ENCODE measurements at places on chromosomes 3 and 15. TPM values are rescaled to one million over a fixed set of nuclear protein-coding genes. Genes with fewer than 3 reads are reported as not detected.
A peak's percentile ranks its signal among the peaks of the same experiment; 100 is the strongest.

GRCh38 chr3:180829409-180830405, 82.8 kb upstream of the FXR1 start:
- H3K4me1 ChIP-seq: no peaks in the 10 kb centered on the region
- no peaks in the 10 kb centered on the region for H3K36me3 ChIP-seq
- H3K4me3 ChIP-seq: no peak overlapping the region
- H3K27me3 ChIP-seq: peaks cover 14% of the 10 kb centered on the region
- DNase-seq: no peak

- H3K4me3 ChIP-seq: no peak overlapping the region
- H3K27ac ChIP-seq: no peak overlapping the region
- H3K4me1 ChIP-seq: peaks cover 49% of the 10 kb centered on the region
- H3K27me3 ChIP-seq: no peaks in the 10 kb centered on the region
- DNase-seq: no peak
Measured at GRCh38 chr3:188041193-188041592, 112.8 kb upstream of the LPP start.

DNA sequence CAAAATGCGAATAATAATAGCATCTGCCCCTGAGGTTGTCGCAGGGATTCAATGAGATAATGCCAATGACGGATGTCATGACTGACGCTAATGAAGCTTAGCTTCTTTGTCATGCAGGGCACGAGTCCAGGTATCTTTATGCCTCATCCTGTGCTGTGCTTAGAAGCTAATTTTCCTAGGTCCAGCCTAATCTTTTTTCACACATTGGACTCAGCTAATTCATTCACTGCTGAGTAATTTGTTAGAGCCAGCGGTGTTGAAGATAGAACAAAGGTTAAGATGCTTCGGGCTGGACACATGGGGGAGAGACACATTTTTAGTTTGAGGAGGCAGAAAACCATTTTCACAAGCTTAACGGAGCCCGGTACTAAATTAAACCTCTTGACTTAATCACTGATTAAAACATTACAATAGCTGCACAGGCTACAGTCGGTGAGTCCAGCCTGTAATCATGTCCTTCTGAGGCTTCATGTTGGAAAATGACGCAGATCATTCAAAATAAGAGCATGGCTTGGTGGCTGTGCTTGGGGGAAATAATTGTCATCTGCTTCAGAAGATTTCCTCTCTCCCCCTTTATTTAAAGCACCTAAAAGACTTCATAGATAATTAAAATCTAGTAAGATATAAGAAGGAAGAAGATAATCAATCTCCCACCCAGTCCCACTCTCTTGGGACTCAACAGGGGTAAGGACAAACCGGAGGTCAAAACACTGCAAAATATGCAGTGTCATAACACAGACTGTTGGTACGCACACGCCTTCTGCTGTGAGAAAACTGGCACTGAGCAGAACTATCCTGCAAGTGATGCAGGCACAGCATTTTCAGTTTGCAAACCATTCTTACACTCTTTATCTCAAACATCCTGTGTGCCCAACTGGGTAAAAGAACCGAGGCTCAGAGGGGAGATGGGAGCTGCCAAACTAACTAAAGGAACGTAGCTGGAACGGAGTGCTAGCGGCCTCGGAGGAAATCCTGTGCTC, 3.3 kb upstream of the CCDC174 start:
- no peak overlapping the region for H3K27ac ChIP-seq
- H3K36me3 ChIP-seq: no peaks in the 10 kb centered on the region

- DNase-seq: no peak
- H3K27me3 ChIP-seq: no peaks in the 10 kb centered on the region
- H3K4me1 ChIP-seq: peaks cover 17% of the 10 kb centered on the region
Measured at GRCh38 chr15:74530771-74531143, 10.3 kb upstream of the ARID3B start.

DNA sequence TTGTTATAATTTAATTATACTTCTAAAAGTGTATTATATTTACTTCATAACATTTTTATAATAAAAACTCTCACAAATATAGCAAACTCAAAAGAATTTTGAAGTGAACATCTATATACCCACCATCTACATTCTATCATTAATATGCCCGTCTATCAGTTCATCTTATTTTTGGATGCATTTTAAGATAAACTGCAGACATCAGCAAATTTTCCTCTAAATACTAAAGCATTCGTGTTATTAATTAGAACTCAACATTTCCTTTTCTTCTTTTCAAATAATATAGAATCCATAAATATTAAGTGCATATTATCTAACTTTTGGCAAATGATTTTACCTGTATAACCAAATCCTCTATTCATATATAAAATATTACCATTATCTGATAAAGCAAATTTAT, 242.9 kb upstream of the BCHE start:
- no peaks in the 10 kb centered on the region for H3K36me3 ChIP-seq
- DNase-seq: no peak
- no peaks in the 10 kb centered on the region for H3K27me3 ChIP-seq

DNA sequence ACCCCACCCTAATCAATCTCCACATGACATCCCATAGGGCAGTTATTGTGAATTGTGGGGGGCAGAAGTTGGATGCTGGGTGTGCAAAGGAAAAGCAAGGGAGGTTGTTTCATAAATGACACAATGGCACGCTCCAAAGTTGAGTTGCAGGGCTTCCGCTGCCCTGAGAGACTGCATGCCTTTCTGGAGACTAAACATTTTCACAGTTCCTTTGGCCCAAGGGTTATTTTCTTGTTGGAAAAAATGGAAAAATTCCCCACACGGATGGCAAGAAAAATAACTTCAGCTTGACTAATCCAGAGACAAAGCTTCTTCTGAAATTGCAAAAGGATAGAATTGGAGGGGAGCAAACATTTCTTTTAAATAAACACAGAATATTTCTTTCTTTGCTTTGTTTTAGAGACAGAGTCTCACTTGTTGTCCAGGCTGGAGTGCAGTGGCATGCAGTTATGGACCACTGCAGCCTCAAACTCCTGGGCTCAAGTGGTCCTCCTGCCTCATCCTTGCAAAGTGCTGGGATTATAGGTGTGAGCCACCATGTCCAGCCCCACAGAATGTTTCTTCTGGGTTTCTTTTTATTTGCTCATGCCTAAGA, 19.1 kb upstream of the TPM1 start:
- no peaks in the 10 kb centered on the region for H3K27me3 ChIP-seq
- H3K4me1 ChIP-seq: peaks cover 51% of the 10 kb centered on the region
- no peak overlapping the region for H3K27ac ChIP-seq

DNA sequence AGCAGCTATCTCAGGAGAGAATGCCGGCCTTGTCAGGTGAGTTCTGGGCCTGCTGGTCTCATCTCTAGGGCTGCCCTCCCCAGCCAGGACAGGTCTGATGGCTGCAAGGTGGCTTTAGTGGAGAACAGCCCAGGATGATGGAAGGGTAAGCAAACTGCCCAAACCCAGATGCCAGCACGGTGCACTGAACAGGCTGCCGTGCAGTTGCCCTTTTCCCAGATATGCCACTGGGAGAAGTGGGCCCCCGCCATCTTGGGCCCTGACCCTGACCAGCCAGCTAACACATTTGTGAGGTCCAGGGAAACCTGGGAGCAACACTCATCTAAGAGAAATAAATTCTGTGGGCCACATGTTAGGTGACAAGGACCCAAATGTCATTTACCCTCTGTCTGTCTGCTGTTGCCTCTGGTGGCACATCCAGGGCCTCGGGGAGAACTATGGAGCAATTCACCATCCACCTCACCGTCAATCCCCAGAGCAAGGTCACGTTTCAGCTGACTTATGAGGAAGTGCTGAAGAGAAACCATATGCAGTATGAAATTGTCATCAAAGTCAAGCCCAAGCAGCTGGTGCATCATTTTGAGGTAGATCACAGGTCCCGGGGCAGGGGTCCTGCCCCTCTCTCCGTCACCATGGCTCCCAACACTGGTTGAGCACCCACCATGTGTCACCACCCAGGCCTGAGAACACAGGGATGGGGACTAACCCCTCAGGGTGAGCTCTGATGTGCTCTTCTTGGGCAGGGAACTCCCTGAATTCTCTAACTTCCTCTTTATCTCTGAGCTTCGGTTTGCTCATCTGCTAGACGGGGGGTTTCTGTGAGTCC, 1.8 kb downstream of the ITIH1 start:
- H3K27me3 ChIP-seq: no peaks in the 10 kb centered on the region
- no peak overlapping the region for H3K27ac ChIP-seq
- DNase-seq: no peak
- peaks cover 78% of the 10 kb centered on the region for H3K4me1 ChIP-seq
- no peaks in the 10 kb centered on the region for H3K36me3 ChIP-seq

- no peak overlapping the region for H3K4me3 ChIP-seq
- DNase-seq: no peak
- no peaks in the 10 kb centered on the region for H3K4me1 ChIP-seq
- peaks cover 27% of the 10 kb centered on the region for H3K27me3 ChIP-seq
- no peaks in the 10 kb centered on the region for H3K36me3 ChIP-seq
Measured at GRCh38 chr3:183114384-183115178, 15.3 kb upstream of the MCCC1 start.

- no peak for DNase-seq
- no peaks in the 10 kb centered on the region for H3K36me3 ChIP-seq
- no peaks in the 10 kb centered on the region for H3K4me1 ChIP-seq
- no peak overlapping the region for H3K27ac ChIP-seq
Measured at GRCh38 chr15:88113613-88114308, 142.8 kb downstream of the NTRK3 start.

GRCh38 chr3:167501941-167502340, 28.1 kb upstream of the SERPINI2 start:
- no peak for DNase-seq
- H3K36me3 ChIP-seq: no peaks in the 10 kb centered on the region
- H3K27me3 ChIP-seq: no peaks in the 10 kb centered on the region
- no peaks in the 10 kb centered on the region for H3K4me1 ChIP-seq
- no peak overlapping the region for H3K4me3 ChIP-seq

GRCh38 chr3:155847993-155848392, 6.2 kb downstream of the SLC33A1 start:
- DNase-seq: no peak
- no peak overlapping the region for H3K4me3 ChIP-seq
- H3K27ac ChIP-seq: no peak overlapping the region
- H3K36me3 ChIP-seq: no peaks in the 10 kb centered on the region
- H3K4me1 ChIP-seq: peaks cover 48% of the 10 kb centered on the region

- H3K27me3 ChIP-seq: no peaks in the 10 kb centered on the region
- no peak overlapping the region for H3K4me3 ChIP-seq
- H3K4me1 ChIP-seq: peaks cover 47% of the 10 kb centered on the region
- H3K36me3 ChIP-seq: peaks cover 2% of the 10 kb centered on the region
- H3K27ac ChIP-seq: peak overlapping the region; percentile 11
Measured at GRCh38 chr3:47296562-47297302, 14.0 kb downstream of the KLHL18 start.

DNA sequence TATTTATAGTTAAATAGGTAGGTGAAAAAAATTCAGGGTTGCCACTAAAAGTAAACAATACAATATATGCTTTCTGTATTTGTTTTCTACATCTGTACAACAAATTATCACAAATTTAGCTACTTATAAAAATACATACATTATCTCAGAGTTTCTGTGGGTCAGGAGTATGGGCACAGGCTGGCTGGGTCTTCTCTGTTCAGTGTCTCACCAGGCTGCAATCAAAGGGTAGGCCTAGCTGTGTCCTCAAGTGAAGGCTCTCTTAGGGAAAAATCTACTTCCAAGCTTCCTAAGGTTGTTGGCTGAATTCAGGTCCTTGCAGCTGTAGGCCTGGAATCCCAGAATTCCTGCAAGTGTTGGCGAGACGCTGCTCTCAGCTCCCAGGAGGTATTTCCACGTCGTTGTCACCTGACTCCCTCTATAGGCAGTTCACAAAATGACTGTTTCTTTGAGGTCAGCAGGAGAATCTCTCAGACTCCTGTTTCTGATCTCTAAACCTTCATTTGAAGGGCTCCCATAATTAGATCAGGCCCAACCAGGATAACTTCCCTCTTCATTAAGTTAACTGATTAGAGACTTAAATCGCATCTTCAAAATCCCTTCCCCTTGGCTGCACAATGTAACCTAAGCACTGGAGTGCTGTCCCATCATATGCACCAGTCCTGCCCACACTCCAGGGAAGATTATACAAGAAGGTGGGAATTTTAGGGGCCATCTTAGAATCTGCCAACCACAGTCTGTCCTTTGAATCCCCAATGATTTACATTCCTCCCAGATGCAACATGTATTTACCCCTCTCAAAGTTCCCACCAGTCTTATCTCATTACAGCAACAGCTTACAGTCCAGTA, 296.6 kb downstream of the SUCLG2 start:
- H3K27ac ChIP-seq: no peak overlapping the region
- no peaks in the 10 kb centered on the region for H3K36me3 ChIP-seq
- H3K27me3 ChIP-seq: no peaks in the 10 kb centered on the region
- peak; percentile 68 for DNase-seq

DNA sequence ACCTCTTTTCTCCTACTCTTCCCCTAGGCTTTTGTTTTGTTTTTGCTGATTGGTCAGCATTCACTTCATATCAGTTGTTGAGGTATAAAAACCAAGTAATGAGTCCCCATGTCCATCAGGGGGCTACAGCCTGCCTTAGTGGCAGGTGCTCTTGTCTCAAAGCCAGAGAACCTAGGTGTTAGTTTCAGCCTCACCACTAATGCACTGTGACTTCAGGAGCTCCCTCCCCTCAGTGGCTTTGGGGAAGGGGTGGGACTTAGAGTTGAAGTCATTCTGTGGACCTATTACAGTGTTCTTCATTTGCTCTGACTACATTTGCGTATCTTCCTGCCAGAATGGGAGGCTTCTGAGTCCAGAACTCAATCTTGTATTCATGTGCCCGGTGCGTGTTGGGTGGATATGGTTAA, 41.6 kb downstream of the NR2C2 start:
- no peaks in the 10 kb centered on the region for H3K36me3 ChIP-seq
- H3K27ac ChIP-seq: no peak overlapping the region
- H3K4me3 ChIP-seq: no peak overlapping the region
- peaks cover 18% of the 10 kb centered on the region for H3K4me1 ChIP-seq

DNA sequence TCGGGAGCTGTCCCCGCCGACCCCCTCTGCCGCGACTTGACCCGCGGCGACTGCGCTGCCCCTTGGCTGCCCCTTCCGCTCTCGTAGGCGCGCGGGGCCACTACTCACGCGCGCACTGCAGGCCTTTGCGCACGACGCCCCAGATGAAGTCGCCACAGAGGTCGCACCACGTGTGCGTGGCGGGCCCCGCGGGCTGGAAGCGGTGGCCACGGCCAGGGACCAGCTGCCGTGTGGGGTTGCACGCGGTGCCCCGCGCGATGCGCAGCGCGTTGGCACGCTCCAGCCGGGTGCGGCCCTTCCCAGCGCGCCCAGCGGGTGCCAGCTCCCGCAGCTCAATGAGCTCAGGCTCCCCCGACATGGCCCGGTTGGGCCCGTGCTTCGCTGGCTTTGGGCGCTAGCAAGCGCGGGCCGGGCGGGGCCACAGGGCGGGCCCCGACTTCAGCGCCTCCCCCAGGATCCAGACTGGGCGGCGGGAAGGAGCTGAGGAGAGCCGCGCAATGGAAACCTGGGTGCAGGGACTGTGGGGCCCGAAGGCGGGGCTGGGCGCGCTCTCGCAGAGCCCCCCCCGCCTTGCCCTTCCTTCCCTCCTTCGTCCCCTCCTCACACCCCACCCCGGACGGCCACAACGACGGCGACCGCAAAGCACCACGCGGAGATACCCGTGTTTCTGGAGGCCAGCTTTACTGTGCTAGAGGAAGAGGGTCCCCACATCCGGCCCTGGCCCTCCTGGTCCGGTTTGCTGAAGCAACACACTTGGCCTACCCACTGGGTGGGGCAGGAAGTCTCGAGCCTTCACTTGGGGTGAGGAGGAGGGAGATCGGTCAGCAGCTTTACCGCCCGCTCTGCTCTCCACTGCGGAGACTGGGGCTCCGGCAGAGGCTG, at the start of gene RASSF1:
Gene RASSF1, minus strand, starts transcription at position 389 of the 882 bp plus-strand sequence. Its CDS starts 31 bp downstream, at position 358.
- no peaks in the 10 kb centered on the region for H3K36me3 ChIP-seq
- no peak within 1 kb of the TSS for H3K4me3 ChIP-seq
- no peak within 1 kb of the TSS for H3K27ac ChIP-seq
- H3K4me1 ChIP-seq: peaks cover 57% of the 10 kb centered on the region
- peaks cover 2% of the 10 kb centered on the region for H3K27me3 ChIP-seq

Gene OXSR1
- polyA plus RNA-seq: 25.9 TPM

Gene STAC
- 0.01 TPM for polyA plus RNA-seq

Gene SPINK8
- not detected for polyA plus RNA-seq

Gene RAD54L2
- 4.9 TPM for polyA plus RNA-seq
